ENCODE measurements at places on chromosomes 7 and 10. TPM values are rescaled to one million over a fixed set of nuclear protein-coding genes. Genes with fewer than 3 reads are reported as not detected.

MACROH2A2 gene
- 18.1 TPM for total RNA-seq

ADAM12 gene
- total RNA-seq: 35.6 TPM

ASAH2B gene
- 9.8 TPM for total RNA-seq

TEX47 gene
- 0.53 TPM for total RNA-seq

UCMA gene
- total RNA-seq: not detected

NCF1 gene
- total RNA-seq: not detected

ZNF487 gene
- total RNA-seq: 3.5 TPM

NT5C3A gene
- total RNA-seq: 33.3 TPM

SUN3 gene
- not detected for total RNA-seq

GCC1 gene
- 12.1 TPM for total RNA-seq

BTBD16 gene
- 0.76 TPM for total RNA-seq

RALA gene
- total RNA-seq: 38.6 TPM

EBLN1 gene
- total RNA-seq: not detected

TDRD1 gene
- 0.14 TPM for total RNA-seq

FAM25G gene
- total RNA-seq: not detected

SLC13A1 gene
- total RNA-seq: not detected

CALCR gene
- not detected for total RNA-seq

PHF14 gene
- total RNA-seq: 100 TPM

FOXK1 gene
- 24.8 TPM for total RNA-seq

SCART1 gene
- total RNA-seq: 0.50 TPM

SLIT1 gene
- total RNA-seq: 102 TPM

KCND2 gene
- total RNA-seq: 4.0 TPM

TMEM236 gene
- total RNA-seq: 0.13 TPM

BLNK gene
- 1.00 TPM for total RNA-seq

OR2A5 gene
- total RNA-seq: 0.11 TPM

MAGI2 gene
- 29.8 TPM for total RNA-seq

RAPGEF5 gene
- 4.6 TPM for total RNA-seq

C10orf53 gene
- total RNA-seq: 0.51 TPM

OR2A42 gene
- 0.25 TPM for total RNA-seq

PRPS1L1 gene
- not detected for total RNA-seq

WAC gene
- total RNA-seq: 65.4 TPM

VWC2 gene
- 0.35 TPM for total RNA-seq

DRGX gene
- total RNA-seq: 0.26 TPM

LRRN3 gene
- 5.8 TPM for total RNA-seq

WDR86 gene
- total RNA-seq: 35.3 TPM

EDRF1 gene
- 30.2 TPM for total RNA-seq

CPN1 gene
- not detected for total RNA-seq
